ENCODE measurements at places on chromosomes 7 and 10.
A peak's percentile ranks its signal among the peaks of the same experiment; 100 is the strongest.

DNA sequence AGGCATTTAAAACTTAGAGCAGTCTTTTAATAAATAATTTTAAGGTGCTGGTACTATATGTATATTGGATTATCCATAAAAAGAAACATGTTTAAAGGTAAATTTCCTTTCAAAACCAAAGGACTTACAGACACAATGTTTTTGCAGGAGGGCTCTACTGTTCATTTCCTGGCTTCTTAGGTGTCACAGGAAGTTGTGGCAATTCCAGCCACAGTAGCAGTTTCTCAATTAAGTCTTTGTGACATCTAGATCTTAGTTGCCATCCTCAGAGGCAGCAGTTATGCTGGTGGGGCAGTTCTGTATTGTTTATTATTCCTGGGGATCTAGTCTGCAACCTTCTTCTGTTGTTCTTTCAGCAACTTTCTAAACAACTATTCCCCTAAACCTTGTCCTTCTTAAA, 460.1 kb downstream of the MAGI2 start:
- no peak for DNase-seq

DNA sequence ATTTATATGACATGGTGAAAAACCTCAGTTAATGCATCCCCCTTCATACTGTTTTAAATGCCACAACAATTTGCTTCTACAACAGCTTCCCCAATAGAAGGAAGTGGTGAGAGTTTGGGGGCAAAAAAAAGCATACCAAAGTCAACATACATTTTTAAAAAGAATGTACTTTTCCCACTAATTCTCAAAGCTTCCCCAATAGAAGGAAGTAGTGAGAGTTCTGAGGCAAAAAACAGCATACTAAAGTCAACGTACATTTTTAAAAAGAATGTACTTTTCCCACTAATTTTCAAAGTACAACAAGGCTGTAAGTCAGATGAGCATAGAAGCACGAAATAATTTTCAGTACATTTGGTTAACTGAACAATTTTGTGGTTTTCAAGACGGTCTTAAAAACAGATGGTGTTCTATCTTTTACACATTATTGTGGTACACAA, 24.0 kb downstream of the WASL start:
- peak; percentile 10 for DNase-seq

DNA sequence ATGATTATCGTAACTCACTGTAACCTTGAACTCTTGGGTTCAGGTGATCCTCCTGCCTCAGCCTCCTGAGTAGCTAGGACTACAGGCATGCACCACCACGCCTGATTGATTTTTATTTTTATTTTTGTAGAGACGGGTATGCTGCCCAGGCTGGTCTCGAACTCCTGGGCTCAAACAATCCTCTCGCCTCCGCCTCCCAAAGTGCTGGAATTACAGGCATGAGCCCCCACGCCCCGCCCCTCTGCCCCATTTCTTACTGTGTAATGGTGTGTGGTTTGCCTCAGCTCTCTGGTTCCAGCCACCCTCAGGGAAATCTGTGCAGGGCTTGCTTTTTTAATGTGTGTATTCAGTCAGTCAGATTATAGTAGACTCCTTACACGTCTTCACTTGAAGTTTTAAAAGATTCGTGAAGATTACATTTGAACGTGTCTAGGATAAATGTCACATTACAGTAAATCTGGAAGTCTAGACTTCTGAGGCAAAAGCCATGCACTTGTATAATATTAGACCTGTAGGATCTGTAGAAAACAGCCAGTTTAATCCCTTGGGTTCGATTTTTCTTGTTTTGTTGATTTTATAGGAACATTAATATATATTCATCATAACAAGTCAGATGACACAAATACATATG, 276.2 kb downstream of the CAMK1D start:
- no peak for DNase-seq

DNA sequence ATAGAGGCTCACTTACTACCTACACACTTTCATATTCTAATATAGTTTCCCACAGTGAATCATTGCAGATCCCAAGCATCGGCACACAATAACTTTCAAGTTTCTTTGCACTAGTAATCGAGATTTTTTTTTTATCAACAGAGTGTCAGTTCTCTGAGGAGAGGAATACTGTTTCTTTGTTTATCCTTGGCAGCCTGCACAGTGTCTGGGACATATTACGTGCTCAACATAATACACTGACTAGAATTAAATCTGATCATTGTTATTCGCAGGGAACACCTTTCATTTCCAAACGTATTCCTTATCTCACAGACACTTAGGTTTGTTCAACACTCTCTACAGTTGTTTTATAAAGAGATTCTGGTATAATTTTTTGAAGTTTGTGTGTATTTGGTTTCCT, 95.3 kb downstream of the CACNA2D1 start:
- no peak for DNase-seq

GRCh38 chr10:30219971-30220751, 128.9 kb downstream of the MTPAP start:
- peak; percentile 34 for DNase-seq

GRCh38 chr7:108974641-108975040, 405.0 kb downstream of the DNAJB9 start:
- no peak for DNase-seq

Measured in EL (cell line).